ENCODE measurements at places on chromosomes 11 and 22. TPM values are rescaled to one million over a fixed set of nuclear protein-coding genes. Genes with fewer than 3 reads are reported as not detected.

RFPL3 gene
- total RNA-seq: not detected

APOL4 gene
- total RNA-seq: 6.3 TPM

PLA2G3 gene
- total RNA-seq: not detected

PRR33 gene
- total RNA-seq: 1.3 TPM

POU2AF2 gene
- total RNA-seq: not detected

TREH gene
- 2.0 TPM for total RNA-seq

LUZP2 gene
- 1.5 TPM for total RNA-seq

OR8A1 gene
- not detected for total RNA-seq

TMPRSS5 gene
- 1.5 TPM for total RNA-seq

OR8D4 gene
- total RNA-seq: not detected

MS4A3 gene
- total RNA-seq: 8.8 TPM

CALCA gene
- 6.1 TPM for total RNA-seq

TSKU gene
- 19.0 TPM for total RNA-seq

TUBGCP6 gene
- total RNA-seq: 55.9 TPM

CALCB gene
- total RNA-seq: 1.9 TPM

FKBP2 gene
- total RNA-seq: 104 TPM

ANGPTL5 gene
- not detected for total RNA-seq

MCAM gene
- 117 TPM for total RNA-seq

PIM3 gene
- total RNA-seq: 60.5 TPM

PKP3 gene
- total RNA-seq: 5.2 TPM

ALKBH3 gene
- 27.1 TPM for total RNA-seq

C11orf52 gene
- total RNA-seq: 8.2 TPM

MAPK1 gene
- total RNA-seq: 116 TPM

GPHA2 gene
- total RNA-seq: 1.3 TPM

RTN4R gene
- total RNA-seq: 7.6 TPM

SERGEF gene
- 14.2 TPM for total RNA-seq

ZNF214 gene
- total RNA-seq: 7.0 TPM

OR4C3 gene
- total RNA-seq: not detected

SLC5A1 gene
- total RNA-seq: 0.58 TPM

BDNF gene
- total RNA-seq: 1.3 TPM

OVCH2 gene
- 5.3 TPM for total RNA-seq

ANKK1 gene
- total RNA-seq: 0.47 TPM

CD151 gene
- 153 TPM for total RNA-seq
